ENCODE measurements at places on chromosomes 12 and 14.
A peak's percentile ranks its signal among the peaks of the same experiment; 100 is the strongest.

- DNase-seq: peak; percentile 24
These were observed 764 bp upstream of the SPTB start for GRCh38 chr14:64880221-64881121.

- DNase-seq: no peak
These were observed 984.3 kb upstream of the FBXO33 start for GRCh38 chr14:40416565-40416964.

DNA sequence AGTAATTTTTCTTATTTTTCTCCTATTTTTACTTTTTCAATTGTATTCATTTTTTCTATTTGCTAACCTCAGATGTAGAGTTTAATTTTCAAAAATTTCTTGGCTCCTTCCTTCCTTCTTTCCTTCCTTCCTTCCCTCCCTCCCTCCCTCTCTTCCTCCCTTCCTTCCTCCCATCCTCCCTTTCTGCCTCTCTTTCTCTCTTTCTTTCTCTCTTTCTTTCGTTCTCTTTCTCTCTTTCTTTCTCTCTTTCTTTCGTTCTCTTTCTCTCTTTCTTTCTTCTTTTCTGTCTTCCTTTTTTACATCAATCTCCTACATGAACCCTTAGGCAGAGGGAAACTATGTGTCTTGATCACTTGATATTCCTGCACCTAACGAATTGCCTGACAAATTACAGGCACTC, 12.4 kb upstream of the GYS2 start:
- DNase-seq: no peak

GRCh38 chr14:71408362-71409030, 501.2 kb downstream of the PCNX1 start:
- no peak for DNase-seq

DNA sequence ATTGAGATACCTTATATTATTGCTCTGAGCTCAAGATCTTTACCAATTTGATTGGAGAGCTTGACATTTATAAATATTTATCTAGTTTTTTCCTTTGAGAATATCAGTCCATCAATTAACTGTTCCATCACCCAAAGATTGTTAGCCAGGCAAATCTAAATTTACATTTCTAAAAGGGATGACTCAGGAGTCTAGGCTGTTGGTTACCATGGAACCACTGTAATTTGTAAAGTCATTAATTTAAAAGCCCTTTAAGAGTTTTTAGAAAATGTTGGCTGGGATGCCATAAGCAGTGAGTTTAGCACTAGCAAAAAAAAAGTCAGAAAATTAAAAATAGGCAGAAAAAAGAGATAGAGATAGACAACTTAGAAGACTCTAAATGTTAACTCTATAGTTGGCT, 19.5 kb upstream of the SERPINA1 start:
- DNase-seq: no peak

DNA sequence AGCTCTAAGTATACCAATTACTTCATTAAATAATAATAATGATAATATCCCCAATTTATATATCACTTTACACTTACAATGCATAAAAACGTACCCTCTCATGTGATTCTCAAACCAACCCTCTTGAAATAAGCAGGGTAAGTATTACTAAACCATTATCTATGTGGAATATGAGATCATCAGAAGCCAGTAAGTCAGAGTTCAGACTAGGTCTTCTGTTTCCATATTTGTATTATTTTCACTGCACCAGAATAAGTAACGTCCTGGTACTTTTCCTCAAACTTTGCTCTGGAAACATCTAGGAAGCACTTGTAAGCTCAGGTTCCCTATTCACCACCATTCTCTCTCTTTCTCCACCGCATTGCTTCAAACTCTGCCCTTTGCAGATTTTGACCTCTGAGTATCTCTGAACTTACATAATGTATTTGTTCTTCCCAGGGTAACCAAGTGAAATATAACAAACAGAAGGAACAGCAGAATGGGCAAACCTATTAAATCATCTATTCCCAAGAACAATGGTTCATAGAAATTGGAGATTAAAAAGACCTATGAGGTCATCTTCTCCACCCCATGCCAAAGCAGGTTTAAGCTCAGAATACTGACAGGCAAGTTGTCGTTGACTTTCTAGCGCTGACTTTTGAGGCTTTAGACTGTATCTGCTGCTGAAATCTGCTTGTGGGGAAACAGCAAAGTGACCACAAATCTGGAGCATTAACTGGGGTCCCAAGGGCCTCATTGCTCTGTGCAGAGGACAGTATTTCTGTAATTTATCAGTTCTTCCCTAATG, 161.3 kb upstream of the FAR2 start:
- DNase-seq: no peak

DNA sequence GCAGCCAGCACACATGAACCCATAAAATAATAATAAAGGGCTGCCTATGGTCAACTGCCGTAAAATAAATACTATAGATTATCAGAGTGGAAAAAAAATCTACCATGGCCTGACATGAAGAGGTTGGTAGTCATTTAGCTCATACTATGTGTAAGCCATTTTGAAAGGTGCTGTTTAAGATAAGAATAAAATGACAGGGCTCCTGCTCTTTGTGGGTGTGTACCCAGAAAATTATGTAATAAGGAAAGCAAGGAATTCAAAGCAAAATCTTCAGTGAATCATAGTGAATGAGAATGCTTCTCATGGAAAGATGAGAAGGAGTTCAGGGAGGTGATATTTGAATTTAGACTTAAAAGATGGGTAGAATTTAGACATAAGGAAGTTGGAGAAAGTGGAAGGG, 42.9 kb upstream of the PPM1H start:
- DNase-seq: no peak

DNA sequence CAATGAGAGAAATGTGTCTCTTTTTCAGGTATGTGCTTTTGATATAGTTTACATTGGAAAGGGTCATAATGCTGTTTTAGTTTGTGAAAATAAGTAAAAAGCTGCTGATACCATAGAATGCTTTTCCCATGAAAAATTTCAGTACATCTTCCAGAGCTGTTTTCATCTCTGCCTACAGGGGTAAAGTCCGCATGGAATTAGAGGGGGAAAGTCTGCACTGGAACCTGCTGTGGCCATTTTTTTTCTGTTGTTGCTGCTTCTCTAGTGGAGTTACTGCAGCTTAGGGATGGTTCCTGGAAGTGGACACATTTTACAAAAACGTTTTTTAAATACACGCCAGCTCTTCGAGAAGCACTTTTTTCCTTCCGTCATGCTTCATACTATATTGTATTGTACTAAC, 81.3 kb downstream of the VEZT start:
- DNase-seq: no peak

DNA sequence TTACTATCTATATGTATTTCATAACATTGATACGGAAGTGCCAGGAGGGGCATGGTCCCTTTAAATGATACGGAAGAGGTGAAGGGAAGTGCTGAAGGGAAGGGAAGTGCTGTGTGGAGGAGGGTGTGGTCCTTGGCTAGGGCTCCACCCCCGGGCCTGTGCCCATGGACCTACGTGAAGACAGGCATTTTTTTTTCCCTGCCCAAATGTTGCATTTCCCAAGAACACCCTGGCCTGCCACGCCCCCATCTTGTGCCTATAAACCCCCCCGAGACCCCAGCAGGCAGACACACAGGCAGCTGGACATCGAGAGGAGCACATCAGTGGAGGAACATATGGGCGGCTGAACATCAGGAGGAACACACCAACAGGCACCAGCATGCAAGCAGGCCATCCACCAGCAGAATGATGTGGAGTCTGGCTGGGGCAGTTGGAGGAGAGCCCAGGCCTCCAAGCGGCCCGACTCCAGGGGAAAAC, 134.1 kb downstream of the SLC41A2 start:
- DNase-seq: no peak

DNA sequence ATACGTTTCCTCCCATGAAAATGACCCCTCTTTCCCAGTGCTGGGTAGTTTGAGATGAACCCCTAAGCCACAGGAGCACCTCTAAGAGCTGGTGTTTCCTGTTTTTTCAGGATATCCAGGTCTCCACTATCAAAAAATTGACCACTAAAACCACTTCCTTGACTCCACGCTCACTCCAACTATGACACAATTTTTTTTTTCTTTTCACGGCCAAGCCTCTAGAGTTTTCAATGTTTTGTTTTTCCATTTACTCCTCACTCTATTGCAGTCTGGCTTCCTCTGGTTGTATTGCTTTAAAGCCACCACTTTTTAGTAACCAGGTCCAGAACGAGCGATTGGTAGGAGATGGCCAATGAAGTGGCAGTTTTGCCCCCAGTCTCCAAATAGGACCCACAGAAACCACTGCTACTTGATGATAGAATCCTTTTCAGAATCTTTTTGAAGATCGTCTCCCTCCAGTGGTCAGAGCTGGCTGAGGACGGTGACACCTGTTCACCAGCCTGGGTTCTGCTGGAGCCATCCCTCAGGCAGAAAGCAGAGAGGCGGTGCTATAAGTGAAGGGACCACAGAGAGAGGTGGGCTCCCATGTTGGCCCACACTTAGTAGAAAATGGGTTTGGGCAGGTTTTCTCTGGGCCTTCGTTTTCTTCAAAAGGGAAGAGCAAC, 454.4 kb downstream of the VRK1 start:
- DNase-seq: no peak

DNA sequence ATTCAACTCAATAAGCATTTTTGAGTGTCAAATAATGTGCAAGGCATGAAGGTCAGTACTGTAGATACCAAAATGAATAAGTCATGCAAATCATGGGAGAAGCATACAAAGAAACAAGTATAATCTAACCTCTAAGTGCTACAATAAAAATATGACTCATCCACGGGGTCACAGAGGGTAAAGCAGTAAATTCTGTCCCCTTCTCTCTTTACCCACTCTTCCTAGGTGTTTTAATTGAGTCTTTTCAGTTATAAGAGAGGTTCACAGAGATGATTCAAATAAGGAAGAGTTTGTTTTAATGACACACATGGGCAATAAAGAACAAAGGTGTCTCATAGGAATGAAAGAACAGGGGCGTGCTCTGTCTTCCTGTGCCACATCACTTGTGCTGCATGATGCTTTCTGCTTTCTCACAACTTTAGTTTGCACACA, 71.5 kb upstream of the DAAM1 start:
- DNase-seq: no peak

- no peak for DNase-seq
These were observed 9.9 kb downstream of the PEBP1 start for GRCh38 chr12:118145798-118146156.

GRCh38 chr12:40635141-40635731, 57.0 kb upstream of the CNTN1 start:
- DNase-seq: no peak

DNA sequence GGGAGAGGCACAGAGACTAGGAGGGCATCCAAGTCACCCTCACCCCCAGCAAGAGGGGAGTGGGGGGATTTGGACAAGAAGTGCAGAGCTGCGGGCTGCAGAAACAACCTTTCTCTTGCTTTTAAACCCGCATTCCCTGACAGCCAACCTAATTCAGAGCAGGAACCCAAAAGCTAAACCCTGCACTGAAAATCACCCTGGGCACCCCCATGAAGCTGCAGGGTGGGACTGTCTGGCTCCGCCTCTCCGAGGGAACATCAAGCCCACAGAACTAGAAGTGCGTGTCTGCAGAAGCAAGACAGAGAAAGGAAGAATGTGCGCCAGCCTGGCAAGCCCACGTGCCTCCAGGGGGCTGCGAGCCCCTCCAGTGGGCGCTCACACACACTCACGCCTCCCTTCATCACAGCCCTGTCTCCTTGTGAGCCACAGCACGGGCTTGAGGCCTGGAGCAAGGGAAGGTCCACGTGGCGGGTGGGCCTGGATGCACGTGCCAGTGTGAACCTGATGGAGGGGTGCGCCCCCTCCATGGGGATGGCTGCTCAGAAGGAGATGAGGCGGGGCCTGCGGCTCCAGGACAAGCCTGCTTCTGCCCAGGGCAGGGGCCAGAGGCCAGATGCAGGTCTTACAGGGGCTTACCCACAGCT, 27.8 kb upstream of the PNMA1 start:
- no peak for DNase-seq

DNA sequence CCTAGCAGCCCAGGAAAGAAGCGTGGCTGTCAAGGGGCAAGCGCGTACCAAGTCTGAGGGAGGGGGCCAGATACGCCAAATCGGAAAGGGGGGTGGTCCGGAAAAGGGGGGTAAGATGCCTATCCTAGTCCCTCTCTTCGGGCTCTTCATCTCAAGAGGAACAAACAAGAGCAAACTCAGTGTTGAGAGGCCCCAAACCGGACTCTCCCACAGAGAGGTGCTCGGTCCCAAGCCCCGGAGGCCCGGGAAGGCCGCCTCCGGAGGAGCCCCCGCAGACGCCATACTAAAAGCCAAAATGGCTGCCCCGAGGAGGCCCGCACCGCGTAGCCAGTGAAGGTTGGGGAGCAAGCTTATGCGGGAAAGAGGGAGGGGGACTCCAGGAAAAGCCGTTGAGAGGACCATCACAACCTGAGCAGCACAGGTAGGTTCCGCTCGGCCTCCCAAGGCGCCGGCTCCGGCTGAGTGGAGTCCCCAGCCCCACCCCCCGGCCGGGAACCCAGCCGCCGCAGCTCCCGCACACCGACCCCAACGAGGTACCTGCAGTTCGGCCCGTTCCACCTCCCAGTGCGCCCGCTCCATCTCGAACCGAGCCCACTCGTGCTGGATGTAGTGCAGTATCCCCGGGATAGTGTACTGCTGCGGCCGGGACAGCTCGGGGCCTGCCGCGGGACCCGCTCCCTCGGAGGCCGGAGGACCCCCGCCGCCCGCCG, at the start of gene AP4S1:
TSS of gene AP4S1 (plus strand) at position 283 of the 710 bp plus-strand sequence. CDS start 40,548 bp downstream, outside the sequence.
- DNase-seq: peak; percentile 5

- no peak for DNase-seq
These were observed 93.7 kb upstream of the PTPRR start for GRCh38 chr12:71014180-71014785.

- DNase-seq: no peak
These were observed 754 bp downstream of the ACSS3 start for GRCh38 chr12:81078469-81079196.

DNA sequence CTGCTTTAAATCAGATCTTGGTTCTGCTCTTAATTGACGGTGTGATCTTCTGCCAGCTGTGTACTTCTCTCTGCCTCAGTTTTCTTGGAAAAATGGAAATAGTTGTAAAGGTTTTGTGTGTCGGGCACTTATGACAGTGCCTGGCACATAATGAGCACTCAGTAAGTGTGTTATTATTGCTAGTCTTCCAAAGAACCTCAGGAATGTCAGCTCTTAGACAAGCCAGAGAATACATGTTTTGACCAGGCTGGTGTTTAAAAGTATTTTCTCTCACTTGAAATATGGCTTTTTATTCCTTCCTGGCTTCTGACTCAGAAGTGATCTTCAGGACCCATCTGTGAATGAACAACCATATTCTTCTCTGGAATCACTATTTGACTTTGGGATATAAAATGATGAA, 304.1 kb downstream of the SNAPC1 start:
- no peak for DNase-seq

- no peak for DNase-seq
These were observed 28.1 kb upstream of the ADGRD1 start for GRCh38 chr12:130925666-130926015.

Data from activated naive CD8-positive, alpha-beta T cell treated with anti-CD3 and anti-CD28 coated beads, Interleukin-2, amount 50 U/mL, for 16 hours (primary cell).